ENCODE measurements at places on chromosomes 5 and 9.

GRCh38 chr5:103422756-103423155 is 139.8 kb downstream of the NUDT12 start:
- no peak for DNase-seq

GRCh38 chr5:152534641-152535040 is 129.6 kb upstream of the NMUR2 start:
- DNase-seq = peak; percentile 23

DNA sequence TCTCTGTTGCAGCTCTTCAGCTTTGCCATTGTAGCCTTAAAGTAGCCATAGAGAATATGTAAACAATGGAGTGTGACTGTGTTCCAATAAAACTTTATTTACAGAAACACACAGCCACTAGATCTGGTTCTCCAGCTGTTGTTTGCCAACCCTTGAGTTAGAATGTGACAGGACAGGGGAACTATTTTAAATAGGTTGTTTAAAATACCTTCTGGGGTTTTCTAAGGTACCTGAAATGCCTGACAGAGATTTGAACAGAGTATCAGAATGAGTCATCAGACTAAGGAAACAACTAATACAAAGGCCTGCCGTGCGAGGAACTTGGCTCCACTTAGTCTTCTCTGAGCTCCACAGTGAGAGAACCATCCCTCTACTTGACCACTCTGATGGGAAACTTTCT is 85.4 kb downstream of the HSD17B4 start:
- DNase-seq = no peak

DNA sequence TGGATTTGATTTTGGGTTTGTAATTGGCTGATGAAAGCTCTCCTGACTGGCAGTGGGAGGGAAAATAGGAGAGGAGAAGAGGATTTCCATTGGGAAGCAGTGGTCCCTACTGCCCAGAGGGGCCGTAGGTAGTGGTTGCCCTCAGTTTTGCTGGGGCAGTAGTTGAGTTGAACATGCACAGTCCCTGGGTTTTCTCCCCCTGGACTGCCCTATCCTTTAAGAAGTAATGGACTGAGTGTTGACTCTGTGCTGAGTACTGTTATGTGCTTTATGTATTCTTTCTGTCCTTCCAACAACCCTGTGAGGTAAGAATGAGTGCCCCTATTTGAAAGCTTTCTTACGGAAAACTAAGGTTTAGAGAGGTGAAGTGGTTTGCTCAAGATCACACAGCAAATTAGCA is 111.2 kb upstream of the RPS23 start:
- DNase-seq = no peak

DNA sequence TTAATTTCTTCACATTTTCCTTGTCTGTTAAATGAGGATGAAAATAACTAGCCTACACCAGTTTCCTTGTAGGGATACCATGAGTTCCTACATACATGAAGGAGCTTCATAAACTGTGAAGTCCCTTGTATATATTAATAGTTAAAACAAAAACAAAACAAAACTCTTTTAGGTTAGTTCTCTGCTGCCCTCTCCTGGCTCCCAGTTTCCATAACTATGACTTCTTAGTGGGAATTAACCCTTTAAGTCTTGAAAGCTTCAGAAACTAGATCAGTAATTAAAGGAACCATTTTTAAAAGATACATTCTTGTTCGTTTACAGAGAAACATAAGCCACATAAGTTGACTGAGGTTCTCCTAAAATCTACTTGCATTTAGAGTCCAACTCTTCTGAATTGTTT is 500.0 kb upstream of the C9orf72 start:
- DNase-seq = peak; percentile 25

DNA sequence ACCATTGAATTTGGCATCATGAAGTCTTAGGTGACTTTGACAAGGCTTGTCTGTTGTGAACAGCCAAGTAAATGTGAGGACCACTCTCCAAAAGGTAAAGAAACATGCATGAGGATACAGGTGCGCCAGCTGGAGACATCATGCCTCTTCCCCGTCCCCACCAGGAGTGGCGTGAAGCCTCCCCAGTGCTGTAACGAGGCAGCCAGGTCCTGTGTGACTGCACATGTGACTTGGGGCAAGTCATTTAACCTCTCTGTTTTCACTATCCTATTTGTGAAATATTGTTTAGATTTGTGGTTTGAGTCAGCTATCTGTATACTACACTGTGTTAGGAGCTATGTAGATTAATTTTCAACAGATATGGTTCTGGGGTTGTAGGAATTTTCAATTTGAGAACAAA is 65.0 kb downstream of the DOCK8 start:
- no peak for DNase-seq

DNA sequence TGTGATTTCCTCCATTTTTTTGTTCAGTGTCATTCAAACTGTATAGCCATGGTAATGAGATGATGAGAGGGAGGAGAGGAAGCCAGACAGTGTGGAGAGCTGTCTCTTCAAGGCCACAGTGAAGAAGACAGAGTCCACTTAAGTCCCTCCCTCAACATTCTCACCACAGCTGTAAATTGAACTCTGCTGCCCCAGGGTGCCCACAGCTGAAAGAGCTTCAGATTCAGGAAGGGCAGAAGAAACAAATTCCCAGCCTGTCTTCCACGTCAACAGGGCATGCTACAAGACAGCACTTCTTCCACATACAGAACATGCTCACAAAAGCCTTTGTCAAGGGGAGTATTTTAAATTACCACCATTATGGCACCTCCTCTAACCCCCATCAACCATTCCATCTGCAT is 100.4 kb downstream of the KLHL3 start:
- DNase-seq = no peak

DNA sequence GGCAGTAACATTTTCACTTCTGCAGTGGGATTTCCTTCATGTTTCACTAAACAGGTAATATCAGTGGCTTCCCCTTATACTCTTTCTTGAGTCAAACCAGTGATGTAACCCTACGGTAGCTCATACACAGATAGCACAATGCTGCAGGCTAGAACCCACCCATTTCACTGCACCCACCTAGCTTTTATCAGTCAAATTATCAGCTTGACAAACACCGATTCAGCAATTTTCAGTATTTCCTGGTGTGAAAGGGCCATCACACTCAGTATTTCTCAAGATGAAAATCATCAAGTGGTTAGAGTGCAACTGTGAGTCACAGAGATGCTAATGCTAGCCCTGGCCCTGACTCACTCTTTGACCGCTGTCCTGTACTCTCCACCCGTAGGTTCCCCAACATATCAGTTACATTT is 242.3 kb upstream of the PTGER4 start:
- no peak for DNase-seq

DNA sequence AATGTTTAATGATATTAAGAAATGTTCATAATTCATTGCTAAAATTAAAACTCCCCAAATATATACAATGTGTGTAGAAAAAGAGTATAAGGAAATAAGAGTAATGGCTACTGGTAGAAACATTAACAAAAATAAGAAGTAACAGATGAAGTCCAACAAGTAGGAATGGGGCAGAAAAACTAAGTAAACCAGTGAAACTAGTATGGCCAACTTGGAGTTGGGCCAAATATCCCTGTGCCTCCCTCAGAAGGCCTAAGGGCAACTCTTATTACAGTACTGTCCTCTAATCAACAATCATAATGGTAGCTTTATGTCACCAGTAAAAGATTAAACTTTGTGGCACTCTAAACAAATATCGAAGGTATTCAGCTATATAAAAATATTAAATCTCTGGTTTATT is 93.5 kb downstream of the SSBP2 start:
- DNase-seq = no peak

DNA sequence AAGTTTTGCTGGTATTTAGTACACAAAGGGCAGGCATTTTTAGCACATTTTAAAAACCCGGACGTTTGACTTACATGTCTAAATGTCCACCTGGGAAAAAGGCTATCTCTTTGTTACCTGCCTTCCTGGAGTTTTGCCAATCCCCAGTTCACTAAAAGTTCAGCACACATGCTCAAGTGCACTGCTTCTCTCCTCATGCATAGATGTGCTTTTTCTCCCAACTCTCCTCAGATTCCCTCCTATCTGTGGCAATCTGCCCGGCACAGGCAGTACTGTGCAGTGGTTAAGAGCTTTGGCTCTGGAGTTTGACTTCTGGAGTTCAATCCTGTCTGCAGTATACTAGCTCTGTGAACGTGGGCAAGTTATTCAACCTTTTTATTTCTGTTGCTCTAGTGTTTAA is 8.3 kb upstream of the CCNO start:
- no peak for DNase-seq

- DNase-seq = no peak
These were observed 15.8 kb downstream of the ISL1 start for GRCh38 chr5:51398875-51399642.

GRCh38 chr5:83767409-83767992 is 46.8 kb upstream of the HAPLN1 start:
- DNase-seq = no peak

GRCh38 chr9:2567922-2568321 is 53.7 kb upstream of the VLDLR start:
- DNase-seq = no peak

GRCh38 chr9:86408121-86408520 is 53.9 kb upstream of the TUT7 start:
- no peak for DNase-seq

DNA sequence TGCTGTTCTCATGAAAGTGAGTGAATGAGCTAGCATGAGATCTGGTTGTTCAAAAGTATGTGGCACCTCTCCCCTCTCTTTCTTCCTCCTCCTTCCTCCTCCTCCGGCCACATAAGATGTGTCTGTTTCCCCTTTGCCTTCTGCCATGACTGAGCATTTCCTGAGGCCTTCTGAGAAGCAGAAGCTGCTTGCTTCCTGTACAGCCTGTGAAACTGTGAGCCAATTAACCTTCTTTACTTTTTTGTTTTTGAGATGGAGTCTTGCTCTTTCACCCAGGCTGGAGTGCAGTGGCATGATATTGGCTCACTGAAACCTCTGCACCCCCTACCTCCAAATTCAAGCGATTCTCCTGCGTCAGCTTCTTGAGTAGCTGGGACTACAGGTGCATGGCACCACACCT is 6.1 kb downstream of the S100Z start:
- peak; percentile 49 for DNase-seq

DNA sequence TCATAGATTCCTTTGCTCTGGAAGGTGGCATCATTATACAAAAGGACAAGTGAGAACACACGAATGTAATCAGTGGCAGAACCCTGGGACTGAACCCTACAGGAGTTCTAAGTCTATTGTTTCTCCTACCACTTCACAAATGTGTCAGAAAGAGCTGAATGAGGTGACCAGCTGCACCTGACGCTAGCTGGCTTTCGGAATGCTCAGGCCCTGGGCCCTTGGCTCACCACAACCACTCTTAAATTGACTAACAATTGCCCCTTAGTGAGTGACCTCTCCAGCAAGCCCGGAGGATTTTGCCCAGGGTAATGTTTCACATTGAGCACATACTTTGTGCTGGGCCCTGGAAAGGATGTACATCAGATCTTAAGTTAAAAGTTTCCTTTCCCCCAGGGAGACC is 41.2 kb upstream of the ABCA1 start:
- no peak for DNase-seq

GRCh38 chr5:158010831-158011230 is 151.9 kb upstream of the CLINT1 start:
- DNase-seq = no peak

- no peak for DNase-seq
These were observed 150.3 kb downstream of the AUH start for GRCh38 chr9:91211414-91211813.

GRCh38 chr5:139263946-139264345 is 29.6 kb upstream of the MATR3 start:
- DNase-seq = no peak

DNA sequence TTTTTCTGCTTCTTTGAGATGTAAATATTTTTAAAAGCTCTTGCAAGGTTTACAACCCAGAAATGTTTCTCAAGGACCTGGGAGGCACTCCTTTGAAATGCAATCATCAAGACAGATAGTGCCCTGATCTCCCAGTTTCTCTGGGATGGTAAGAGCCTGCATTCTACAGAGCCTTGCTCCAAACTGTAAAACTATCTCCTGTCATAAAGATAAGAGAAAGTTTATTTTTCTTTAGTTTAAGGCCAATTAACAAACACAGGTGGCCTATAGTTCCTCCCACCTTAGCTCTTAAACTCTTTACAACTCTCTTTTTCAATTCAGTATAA is 1231.1 kb upstream of the NUDT12 start:
- no peak for DNase-seq

DNA sequence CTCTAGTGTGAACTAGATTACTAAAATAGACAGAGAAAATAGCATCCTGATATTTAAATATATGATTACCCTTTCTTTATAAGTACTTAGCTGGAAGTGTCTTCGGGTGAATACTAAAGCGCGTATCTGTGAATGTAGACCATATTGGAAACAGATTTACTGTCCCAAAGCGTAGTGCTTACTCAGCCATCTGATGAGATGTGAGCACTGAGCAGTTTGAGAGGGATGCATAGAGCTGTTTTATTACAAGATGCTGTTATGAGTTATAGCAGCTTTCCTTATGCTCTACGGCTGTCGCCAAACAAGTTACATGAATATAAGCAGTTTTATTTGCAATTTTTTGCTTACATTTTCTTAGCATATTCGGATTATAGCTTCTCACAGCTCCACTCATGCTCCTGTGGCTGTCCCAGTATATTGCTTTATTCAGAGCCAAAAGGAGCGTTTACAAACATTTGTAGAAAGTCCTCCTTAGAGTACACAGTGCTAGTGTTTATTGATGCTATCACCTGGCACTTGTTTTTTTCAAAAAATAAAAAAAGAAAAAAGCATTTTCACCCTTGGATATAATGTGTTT is 981.4 kb upstream of the WWC1 start:
- peak; percentile 28 for DNase-seq

GRCh38 chr5:73591102-73591695 is 25.7 kb downstream of the UTP15 start:
- DNase-seq = peak; percentile 74

GRCh38 chr9:94853887-94854286 is 127.4 kb downstream of the AOPEP start:
- no peak for DNase-seq

GRCh38 chr5:89255845-89256463 is 373.0 kb upstream of the MEF2C start:
- DNase-seq = no peak

DNA sequence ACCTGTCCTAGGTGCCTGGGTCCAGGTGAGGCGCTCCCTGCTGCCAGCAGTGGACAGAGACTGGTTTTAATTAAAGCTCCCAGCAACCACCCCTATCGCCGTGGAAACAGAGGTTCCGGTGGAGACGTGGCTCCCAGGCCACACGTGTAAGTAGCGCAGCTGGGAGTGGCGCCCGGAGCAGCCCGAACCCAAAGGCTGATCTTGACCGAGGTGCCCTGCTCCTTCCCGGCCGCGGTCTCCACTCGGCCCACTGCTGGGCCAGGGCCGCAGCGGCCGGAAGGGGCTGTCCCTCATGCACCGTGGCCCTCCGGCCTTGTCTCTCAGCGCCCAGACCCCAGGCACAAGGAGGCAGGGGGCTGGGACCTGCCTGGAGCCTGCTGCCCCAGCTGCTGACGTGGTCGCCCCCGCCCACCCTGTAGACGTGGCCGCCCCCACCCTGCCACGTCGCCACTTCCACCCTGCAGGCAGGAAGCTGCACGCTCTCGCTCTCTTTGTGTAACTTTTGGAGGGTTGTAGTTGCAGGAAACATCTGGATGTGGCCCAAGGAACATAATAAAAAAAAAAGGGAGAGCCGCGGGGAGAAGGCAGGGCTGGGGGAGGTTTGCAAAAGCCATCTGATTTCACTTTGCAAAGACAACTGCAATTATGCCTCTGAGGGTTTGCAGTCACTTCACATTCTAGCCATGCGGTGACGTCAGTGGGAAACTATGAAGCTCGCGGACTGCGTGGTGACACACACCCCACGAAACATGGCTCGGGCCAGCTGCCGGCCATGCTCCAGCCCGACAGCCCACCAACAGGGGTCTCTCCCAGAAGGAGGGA is 129.9 kb downstream of the RXRA start:
- peak; percentile 64 for DNase-seq

Data from Ammon's horn (tissue), 1 donor.